ENCODE measurements at places on chromosomes 4 and X.

DNA sequence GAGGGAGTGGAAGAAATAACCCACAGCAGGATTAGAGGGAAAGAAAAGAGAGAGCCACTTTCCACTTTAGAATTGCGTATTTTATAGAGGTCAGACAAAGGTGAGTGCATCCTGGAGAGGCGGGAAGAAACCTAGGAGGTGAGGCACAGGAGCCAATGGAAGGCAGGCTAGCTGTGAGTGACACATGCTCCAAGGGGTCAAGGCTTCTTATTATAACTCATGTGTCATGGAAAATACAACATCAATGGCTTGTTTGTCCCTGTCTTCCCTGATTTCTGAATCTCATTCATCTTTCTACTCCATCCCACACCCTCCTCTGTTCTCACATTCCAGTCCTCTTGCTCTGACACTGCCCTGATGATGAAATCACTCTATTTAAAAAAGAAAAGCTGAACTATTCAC is 14.4 kb downstream of the ANXA3 start:
- DNase-seq: peak; percentile 64

DNA sequence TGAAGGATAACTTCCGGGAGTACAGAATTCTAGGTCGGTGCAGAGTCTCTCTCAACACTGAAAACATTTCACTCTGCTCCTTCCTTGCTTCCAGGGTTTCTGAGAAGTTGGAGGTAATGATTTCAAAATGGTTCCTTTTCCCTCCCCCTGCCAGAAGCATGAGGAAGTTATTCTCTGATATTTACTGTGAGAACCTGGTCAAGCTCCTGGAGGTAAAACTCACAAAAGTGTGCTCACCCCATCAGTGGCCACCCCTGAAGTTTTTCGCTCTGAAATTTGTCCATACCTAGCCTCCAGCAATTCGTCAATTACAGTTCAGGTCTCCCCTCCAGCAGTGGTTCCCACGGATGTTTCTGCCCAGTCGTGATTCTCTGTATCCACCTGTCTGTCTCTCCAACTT is 16.2 kb upstream of the MECP2 start:
- DNase-seq: no peak

- no peak for DNase-seq
These were observed 53.7 kb downstream of the DCTD start for GRCh38 chr4:182863501-182863900.

GRCh38 chr4:13830449-13830848 is 202.9 kb upstream of the BOD1L1 start:
- no peak for DNase-seq

- no peak for DNase-seq
These were observed 14.7 kb downstream of the RHOH start for GRCh38 chr4:40211224-40212185.

Measured in BJ (cell line).